ENCODE measurements at places on chromosomes 6 and 20.

DNA sequence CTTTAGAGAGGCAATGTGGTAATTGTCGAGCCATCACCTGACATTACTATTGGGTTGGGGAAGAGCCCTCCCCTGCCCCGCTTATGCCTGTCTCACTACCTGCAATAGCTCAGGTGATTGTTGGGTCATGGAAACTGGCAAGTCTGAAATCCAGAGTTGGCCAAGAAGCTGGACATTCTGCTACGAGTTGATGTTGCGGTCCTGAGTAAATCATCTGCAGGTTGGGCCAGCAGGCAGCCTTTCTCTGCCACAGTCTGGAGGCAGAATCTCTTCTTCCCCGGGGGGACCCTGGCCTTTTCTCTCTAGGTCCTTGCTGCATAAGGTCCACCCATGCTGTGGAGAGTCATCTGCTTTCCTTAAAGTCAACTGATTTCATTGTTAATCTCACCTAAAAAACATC, 142.4 kb downstream of the THBS2 start:
- no peak for DNase-seq

DNA sequence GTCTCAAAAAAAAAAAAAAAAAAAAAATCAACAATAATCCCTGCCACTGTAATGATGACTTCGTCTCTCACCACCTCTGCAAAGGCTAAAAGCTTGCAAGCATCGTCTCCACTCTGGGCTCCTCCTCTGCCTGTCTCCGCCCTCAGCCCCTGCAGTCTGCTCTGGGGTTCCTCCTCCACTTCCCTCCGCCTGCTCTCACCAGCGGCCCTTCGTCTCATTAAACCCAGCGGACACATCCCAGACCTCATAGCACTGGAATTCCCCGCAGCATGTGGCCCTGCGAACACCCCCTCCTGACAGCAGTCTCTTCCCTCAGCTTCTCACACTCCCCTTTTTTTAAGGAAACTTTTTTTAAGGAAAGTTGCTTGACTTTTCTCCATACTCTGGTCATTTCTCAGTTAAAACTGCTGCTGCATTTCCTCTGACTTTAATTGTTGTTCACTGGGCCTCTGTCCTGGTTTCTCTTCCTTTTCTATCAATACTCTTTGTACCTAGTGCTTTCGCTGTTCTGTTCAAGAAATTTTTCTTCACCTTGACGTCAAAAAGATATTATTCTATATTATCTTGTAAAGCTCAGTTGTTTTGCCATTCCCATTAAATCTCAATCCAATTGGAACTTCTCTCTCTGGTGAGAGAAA, 70.9 kb upstream of the PLEKHG1 start:
- no peak for DNase-seq

DNA sequence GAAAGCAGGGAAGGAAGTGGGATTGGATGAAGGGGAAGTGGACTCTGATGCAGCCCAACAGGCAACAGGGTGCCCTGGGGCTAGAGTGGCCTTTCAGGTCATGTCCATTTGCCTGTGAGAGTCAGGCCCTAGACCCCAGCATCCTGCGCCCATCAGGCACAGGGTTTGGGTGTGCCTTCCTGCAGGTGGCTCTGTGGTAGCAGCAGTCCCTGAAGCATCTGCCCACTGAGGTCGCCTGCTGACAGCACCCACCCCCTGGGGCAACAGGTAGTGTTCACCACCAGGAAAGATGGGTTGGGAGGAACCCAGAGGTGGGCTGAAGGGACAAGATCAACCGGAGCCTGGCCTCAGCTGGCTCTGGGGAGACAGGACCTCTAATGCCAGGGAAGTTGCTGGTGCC, 3.6 kb downstream of the PACSIN1 start:
- no peak for DNase-seq

DNA sequence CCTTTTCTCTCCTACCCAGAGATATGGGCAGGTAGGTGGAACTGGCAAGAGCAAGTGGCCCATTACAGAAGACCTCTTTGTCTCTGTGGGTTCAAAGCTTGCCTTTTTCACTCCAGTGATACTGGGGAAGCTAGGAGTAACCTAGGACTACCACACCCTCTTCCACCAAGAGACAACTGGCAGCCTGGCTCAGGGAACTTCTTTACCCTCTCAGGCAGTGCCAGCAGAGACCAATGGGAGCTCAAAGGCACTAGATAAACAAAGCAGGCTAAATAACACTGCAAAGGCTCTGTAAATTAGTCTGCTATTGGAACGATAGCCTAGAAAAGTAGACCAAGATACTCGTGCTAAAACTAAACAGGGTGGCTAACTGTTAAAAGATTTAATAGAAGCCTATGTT, 32.1 kb downstream of the ATRN start:
- no peak for DNase-seq

DNA sequence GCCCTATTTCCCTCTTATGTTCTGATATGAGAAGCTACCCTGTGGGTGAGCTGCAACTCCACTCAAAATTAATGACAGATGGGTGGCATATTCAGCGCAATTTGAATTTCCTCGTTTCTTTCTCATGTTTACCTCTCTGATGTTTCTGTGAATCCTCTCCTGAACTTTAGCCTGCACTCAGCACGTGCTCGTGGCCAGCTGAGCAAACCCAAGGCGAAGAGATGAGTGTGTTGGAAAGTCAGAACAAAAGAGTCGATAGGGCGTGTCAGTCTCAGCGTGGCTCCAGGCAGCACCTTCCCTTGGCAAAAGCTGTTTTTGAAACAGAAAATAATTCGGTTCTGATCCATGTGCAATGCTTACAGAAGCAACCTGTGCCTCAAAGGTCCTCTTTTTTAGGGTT, 226.1 kb upstream of the GMDS start:
- DNase-seq: no peak

DNA sequence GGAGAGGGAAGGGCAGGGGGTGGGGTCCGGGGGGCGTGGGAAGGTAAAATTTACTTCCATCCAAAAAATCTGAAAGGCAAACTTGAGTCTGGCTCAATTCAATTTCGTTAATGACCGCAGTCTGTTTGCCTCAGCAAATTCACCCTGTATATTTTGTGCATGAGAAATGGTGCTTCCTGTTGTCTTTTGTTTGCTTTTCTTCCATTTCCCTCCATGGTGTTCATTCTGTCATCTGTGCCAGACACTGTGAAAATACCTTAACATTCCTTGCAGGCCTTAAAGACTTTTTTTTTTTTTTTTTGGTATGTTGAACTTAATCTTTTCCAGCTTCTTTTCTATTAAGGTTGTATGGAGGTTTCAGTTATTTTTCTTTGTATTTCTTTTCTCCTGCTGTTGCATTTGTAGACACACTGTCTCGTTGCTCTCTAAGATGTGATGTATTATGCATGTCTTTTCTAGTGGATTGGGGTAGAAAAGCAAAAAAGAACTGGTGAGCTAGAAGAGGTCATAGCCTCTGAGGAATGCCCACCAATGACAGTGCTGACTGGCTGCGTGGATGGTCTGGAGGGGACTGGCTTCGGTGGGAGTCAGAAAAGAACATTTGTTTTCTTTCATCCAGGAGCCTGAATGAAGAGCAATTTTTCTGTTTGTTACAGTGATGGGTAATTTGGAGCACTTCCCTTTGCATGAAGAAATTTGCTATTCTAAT, 585.0 kb upstream of the MAP3K7 start:
- no peak for DNase-seq

GRCh38 chr6:100475554-100476320, 11.0 kb upstream of the SIM1 start:
- DNase-seq: no peak

DNA sequence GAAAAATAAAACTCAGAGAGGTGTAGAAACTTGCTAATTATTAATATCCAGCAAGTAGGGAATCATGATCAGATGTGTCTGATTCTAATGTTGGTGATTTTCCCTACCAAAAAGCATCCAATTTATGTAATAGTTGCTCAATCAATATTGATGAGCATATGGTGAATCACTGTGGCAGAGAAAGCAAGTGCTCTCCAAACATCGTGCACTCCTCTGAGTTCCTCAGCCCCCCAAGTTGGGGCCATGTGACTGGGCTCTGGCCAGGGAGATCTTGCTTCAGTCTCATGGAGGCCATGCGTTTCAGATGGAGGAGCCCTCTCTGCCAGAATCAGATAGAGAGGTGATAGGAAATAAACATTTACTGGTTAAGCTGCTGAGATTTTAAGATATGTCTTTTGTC, 133.2 kb upstream of the LY86 start:
- no peak for DNase-seq

DNA sequence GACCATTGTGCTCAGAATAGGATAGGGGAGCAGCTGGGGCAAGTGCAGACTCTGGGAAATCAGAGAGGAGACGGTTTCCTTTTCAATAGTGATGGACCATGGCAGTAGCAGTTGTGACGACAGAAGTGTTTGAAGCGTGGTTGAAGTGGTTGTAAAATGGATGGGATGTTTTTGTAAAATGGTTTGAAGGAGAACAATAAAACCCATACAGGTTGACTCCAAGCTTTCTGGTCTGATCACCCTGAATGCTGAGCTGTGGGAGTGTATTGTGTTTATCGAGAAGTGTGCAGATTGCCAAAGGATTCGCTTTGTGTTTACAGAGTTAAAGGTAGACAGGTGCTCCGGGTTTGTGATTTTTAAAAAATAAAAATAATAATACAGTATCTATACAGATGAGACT, 255.2 kb upstream of the SULF2 start:
- no peak for DNase-seq
